ENCODE measurements at places on chromosomes 13 and 19.

GRCh38 chr13:100668408-100668807 is 6.2 kb downstream of the TMTC4 start:
- peak; percentile 89 for DNase-seq
- H3K4me1 ChIP-seq = peaks cover 21% of the 10 kb centered on the region
- no peaks in the 10 kb centered on the region for H3K27me3 ChIP-seq
- H3K27ac ChIP-seq = peak overlapping the region; percentile 64
- H3K4me3 ChIP-seq = no peak overlapping the region
- peaks cover 7% of the 10 kb centered on the region for H3K36me3 ChIP-seq

DNA sequence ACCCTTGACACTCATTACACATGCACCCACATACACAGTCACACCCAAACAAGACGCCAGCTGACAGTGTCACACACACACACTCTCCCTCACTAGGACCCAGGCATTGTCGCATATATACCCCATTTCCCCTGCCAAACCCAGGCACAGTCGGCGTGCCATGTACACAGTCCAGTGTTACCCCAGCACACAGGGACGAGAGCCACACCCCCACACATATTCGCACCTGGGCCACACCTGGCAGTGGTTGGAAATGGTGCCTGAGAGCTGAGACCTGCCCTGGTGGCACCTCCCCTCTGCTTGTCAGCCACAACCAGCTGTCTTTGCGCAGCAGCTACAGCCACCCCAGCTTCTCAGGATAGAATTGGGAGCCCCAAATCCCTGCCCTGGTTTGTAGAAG is 9.0 kb downstream of the NFIX start:
- H3K4me3 ChIP-seq = no peak overlapping the region
- H3K27ac ChIP-seq = no peak overlapping the region
- peaks cover 15% of the 10 kb centered on the region for H3K4me1 ChIP-seq
- H3K27me3 ChIP-seq = no peaks in the 10 kb centered on the region
- no peak for DNase-seq

DNA sequence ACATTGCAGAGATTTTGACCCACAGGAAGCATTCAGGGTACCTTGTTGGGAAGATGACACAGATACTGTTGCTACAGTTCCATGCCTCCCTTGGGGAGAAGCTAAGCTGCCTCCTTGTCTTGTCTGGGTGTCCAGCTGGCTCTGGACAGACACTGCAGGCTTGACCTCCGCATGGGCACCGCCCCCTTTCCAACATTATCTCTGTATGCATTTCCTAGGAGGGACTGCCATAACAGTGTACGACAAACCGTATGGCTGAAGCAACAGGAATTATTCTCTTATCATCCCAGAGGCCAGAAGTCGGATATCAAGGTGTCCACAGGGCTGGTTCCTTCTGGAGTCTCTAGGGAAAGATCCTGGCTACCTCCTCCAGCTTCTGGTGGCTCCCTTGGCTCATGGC is 67.0 kb upstream of the USE1 start:
- no peaks in the 10 kb centered on the region for H3K27me3 ChIP-seq
- no peak overlapping the region for H3K27ac ChIP-seq
- peaks cover 25% of the 10 kb centered on the region for H3K36me3 ChIP-seq
- no peak for DNase-seq
- no peak overlapping the region for H3K4me3 ChIP-seq
- peaks cover 5% of the 10 kb centered on the region for H3K4me1 ChIP-seq

DNA sequence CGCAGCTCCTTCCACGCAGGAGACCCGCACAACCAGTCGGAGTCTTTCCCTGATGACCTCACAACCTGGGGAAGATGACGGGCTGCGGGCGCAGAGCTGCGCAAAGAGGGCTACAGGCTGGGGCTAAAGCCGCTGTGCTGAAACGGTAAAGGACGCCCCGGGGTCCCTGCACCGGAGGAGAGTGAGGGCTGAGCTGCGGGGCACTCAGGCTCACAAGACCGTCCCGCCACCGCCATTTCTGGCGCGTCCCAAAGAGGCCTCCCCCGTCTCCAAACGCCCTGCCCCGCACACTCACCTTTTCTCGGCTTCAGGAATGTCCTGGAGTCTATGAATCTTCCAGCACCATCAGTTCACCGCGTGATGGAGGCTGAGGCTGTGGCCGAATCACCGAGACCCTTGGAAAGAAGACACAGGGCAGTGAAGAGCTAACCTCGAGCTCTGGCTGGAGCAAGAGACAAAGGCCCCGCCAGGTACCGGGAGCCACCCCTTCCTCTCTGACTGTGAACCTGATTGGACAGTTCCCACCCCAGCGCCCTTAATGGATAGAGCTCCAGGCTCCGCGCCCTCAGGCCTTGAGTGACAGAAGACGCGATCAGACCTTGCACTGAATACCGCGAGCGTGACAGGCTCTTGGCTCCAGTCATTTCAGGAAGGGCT is 41.8 kb upstream of the ZNF429 start:
- no peaks in the 10 kb centered on the region for H3K27me3 ChIP-seq
- H3K4me1 ChIP-seq = no peaks in the 10 kb centered on the region
- peak overlapping the region; percentile 28 for H3K4me3 ChIP-seq

- DNase-seq = no peak
- no peak overlapping the region for H3K27ac ChIP-seq
- H3K4me1 ChIP-seq = no peaks in the 10 kb centered on the region
Observed at GRCh38 chr19:18708452-18709231, 25.2 kb downstream of the CRTC1 start.

GRCh38 chr19:29389495-29389894 is 136.3 kb upstream of the VSTM2B start:
- no peak for DNase-seq
- no peak overlapping the region for H3K27ac ChIP-seq
- H3K36me3 ChIP-seq = no peaks in the 10 kb centered on the region
- no peak overlapping the region for H3K4me3 ChIP-seq

DNA sequence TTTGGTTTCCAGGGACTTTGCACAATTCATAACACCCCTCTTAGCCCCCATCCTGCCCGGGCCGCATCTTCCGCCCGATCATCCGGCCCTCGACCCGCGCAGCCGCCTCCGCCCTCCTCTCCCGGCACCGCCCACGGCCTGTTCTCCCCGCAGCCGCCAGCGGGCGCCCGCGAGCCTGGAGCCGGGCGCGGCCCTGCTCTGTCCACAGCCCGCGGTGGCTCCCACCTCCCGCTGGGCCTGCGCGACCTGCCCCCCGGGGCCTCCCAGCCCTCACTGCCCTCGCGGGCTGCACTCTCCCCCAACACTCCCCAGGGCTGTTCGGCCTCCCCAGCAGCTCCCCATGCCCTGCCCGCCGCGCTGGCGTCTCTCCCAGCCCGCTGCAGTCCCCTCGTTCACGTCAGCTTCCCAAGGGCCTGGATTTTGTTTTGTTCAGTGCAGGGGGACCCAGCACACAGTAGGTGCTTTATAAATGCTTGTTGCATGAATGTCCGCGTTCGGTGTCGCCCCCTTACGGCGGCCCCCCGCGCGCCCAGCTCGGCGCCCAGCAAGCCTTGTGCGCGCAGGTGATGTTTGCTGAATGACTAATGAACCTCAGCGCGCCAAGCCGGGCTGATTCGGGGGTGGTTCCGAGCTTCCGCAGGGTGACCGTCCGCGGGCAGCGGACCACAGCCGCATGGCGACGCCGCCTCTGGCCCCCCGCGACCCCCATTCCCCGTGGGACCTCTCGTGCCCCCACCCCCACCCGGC is 4.6 kb upstream of the APC2 start:
- H3K36me3 ChIP-seq = peaks cover 20% of the 10 kb centered on the region
- no peak overlapping the region for H3K27ac ChIP-seq
- H3K27me3 ChIP-seq = peaks cover 18% of the 10 kb centered on the region
- peaks cover 8% of the 10 kb centered on the region for H3K4me1 ChIP-seq

- no peaks in the 10 kb centered on the region for H3K4me1 ChIP-seq
- no peak overlapping the region for H3K27ac ChIP-seq
- DNase-seq = peak; percentile 8
- H3K27me3 ChIP-seq = no peaks in the 10 kb centered on the region
- no peaks in the 10 kb centered on the region for H3K36me3 ChIP-seq
Observed at GRCh38 chr19:54517483-54517882, 14.9 kb downstream of the LAIR2 start.

GRCh38 chr19:7628589-7629311 is 595 bp downstream of the XAB2 start:
- H3K4me1 ChIP-seq = peaks cover 13% of the 10 kb centered on the region
- H3K4me3 ChIP-seq = peak overlapping the region; percentile 98
- H3K27ac ChIP-seq = peak overlapping the region; percentile 82
- no peaks in the 10 kb centered on the region for H3K36me3 ChIP-seq

DNA sequence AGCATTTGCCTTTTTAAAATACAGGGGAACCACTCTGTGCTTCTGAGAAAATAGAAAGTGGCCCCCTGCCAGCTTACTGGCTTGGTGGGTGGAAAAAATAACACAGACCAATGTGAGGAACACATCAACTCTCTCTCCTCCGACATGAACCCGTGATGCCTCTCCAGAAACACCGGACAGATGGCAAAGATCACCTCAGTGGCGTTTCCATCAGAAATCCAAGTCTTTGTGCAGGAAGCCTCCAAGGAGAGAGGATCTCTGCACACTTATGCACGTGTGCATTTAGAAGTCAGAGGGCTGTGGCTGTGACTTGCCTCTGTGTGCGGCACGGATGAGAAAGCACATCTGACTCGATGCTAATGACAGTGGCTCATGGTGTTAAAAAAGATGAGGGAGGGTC is 112.3 kb upstream of the KLF12 start:
- peak overlapping the region; percentile 7 for H3K4me3 ChIP-seq
- H3K27ac ChIP-seq = no peak overlapping the region
- peaks cover 8% of the 10 kb centered on the region for H3K4me1 ChIP-seq

- H3K27ac ChIP-seq = no peak overlapping the region
- no peaks in the 10 kb centered on the region for H3K36me3 ChIP-seq
- DNase-seq = no peak
- H3K4me1 ChIP-seq = no peaks in the 10 kb centered on the region
- H3K27me3 ChIP-seq = peaks cover 18% of the 10 kb centered on the region
Observed at GRCh38 chr13:51155161-51155560, 44.1 kb upstream of the C13orf42 start.

GRCh38 chr13:51974482-51974881 is 36.8 kb downstream of the ATP7B start:
- H3K4me3 ChIP-seq = no peak overlapping the region
- no peak overlapping the region for H3K27ac ChIP-seq
- no peak for DNase-seq
- no peaks in the 10 kb centered on the region for H3K36me3 ChIP-seq

- H3K27ac ChIP-seq = no peak overlapping the region
- no peak for DNase-seq
- no peaks in the 10 kb centered on the region for H3K4me1 ChIP-seq
- H3K36me3 ChIP-seq = no peaks in the 10 kb centered on the region
Observed at GRCh38 chr19:44767295-44768180, 10.2 kb upstream of the CBLC start.

DNA sequence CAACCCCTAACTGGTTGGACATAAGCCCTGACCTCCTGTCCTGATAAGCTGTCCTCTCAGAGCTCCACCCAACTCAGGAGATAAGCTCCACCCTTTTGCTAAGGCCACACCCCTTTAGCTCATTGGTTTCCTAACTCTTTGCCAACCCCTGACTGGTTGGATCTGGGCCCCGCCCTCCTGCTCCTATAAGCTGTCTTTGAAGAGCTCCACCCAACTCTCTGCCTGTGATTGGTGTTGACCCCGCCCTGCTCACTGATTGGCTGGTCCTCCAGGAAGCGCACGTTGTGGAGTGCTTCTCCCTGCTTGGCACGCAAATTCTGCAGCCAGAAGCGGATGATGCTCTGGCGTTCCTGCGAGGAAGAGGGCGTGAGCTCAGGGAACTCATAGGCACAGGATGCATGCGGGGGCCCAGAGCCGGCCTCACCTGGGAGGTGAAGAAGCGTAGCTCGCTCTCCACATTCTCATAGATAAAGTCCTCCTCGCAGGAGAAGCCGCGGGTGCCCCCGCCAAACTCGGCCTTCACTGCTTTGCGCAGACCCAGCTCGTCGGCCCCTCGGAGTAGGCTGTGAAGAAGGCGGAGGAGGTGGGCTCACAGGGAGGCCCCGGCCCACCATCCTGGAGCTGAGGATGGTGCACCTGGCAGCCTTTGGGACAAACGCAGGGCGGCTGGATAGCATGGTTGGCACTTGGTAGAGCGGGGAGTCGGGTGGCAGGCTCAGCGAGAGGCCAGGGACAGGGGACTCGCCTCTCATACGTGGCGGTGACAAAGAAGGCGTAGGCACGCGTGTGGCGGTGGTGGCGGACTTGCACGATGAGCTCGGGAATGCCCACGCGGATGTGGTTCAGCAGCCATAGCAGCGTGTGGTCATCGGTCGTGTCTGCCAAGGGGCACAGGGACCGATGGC is 1.7 kb downstream of the ANO8 start:
- peak; percentile 25 for DNase-seq
- H3K27me3 ChIP-seq = no peaks in the 10 kb centered on the region
- H3K4me1 ChIP-seq = peaks cover 11% of the 10 kb centered on the region
- H3K36me3 ChIP-seq = no peaks in the 10 kb centered on the region
- H3K4me3 ChIP-seq = no peak overlapping the region
- H3K27ac ChIP-seq = no peak overlapping the region

DNA sequence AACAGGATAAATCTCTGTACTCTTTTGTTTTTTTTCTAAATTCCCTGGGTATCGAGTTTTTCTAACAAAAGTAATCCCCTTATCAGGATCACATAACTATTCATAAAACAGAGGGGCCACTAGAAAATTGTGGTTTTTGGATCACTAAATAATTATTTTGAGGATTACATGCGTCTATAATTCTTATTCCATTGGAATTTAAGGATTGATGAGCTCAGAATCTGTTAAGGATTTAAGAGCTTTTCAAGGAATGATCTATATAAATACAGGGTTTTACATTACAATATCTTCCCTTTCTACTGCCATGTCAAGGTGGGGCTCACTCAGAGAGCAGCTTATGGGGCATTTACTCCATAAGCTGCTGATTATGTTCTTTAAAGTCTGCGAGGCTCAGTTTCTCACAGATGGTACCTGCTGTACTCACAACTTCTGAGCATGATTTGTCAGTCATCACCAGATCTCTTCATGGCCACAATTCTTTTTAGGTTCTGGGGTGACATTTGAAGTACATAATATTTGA is 449.8 kb downstream of the PCDH17 start:
- H3K4me1 ChIP-seq = no peaks in the 10 kb centered on the region
- no peaks in the 10 kb centered on the region for H3K27me3 ChIP-seq
- H3K27ac ChIP-seq = no peak overlapping the region
- DNase-seq = no peak

- H3K4me3 ChIP-seq = no peak overlapping the region
- H3K4me1 ChIP-seq = peaks cover 19% of the 10 kb centered on the region
- H3K27ac ChIP-seq = no peak overlapping the region
- H3K36me3 ChIP-seq = no peaks in the 10 kb centered on the region
- DNase-seq = peak; percentile 39
- H3K27me3 ChIP-seq = no peaks in the 10 kb centered on the region
Observed at GRCh38 chr13:76790980-76791819, 95.0 kb downstream of the KCTD12 start.

DNA sequence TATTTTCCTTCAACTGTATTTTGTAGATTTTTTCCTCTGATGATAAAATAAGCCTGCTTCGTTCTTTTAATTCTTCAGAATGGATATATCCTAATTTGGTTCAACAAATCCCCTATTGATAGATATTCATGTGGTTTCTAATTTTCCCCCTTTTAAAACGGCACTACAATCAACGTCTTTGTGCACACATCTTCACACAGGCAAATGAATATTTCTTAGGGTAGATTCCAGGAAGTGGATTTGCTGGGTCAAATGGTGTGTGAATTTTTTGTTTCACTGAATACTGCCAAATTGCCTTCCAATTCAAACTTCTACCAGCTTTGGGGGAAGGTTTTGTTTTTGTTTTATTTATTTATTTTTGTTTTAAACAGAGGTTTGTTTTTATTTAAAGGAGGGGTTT is 287.2 kb downstream of the FOXO1 start:
- no peak overlapping the region for H3K27ac ChIP-seq
- no peak for DNase-seq
- no peaks in the 10 kb centered on the region for H3K36me3 ChIP-seq
- no peaks in the 10 kb centered on the region for H3K27me3 ChIP-seq
- H3K4me3 ChIP-seq = no peak overlapping the region

GRCh38 chr19:39445196-39446111 is at the start of gene SUPT5H:
SUPT5H (plus strand) TSS chr19:39445582; CDS start chr19:39445891, 309 bp downstream.
- H3K4me3 ChIP-seq = peak within 1 kb of the TSS; percentile 94
- peak within 1 kb of the TSS; percentile 96 for H3K27ac ChIP-seq
- no peaks in the 10 kb centered on the region for H3K27me3 ChIP-seq
- peak; percentile 90 for DNase-seq
- H3K36me3 ChIP-seq = no peaks in the 10 kb centered on the region
- H3K4me1 ChIP-seq = peaks cover 27% of the 10 kb centered on the region

All from astrocyte (in vitro differentiated cells and primary cell).